Fibroblast of the aortic adventitia (primary cell): ENCODE measurements at places on chromosomes 3 and 15.
A peak's percentile ranks its signal among the peaks of the same experiment; 100 is the strongest.

DNA sequence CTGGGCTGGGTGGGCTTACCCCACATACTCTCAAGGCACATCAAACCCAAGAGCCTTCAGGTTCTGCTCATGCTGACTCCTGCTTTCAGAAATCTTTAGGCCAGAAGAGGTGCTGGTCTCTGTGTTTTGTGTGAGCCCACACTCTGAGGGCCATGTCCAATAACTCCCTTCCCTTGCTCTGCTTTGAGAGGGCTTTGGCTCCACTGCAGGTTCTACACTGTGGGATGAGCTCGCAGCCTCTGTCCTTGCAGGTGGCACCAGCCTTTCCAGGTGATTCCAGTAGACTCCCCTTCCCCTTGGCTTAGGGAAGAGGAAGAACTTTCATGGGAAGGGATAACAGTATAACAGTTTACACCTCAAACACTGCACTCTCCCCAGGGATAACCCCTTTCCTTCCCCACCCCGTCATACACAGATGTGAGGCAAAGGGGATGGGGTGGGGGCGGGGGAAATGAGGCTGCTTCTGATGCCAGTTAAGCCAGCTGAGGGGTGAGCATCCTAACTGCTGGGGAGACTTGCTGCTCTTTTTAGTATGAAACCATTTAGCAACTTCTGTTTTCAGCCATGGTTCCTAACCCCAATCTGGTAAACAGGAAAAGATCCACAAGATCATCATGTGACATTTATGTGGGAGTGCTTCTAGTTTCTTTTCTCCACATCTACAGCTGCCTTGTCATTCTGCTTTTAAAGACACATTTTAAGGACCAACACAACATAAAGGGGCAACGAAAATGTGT, 262.4 kb downstream of the SLC9A9 start:
- no peak for DNase-seq

DNA sequence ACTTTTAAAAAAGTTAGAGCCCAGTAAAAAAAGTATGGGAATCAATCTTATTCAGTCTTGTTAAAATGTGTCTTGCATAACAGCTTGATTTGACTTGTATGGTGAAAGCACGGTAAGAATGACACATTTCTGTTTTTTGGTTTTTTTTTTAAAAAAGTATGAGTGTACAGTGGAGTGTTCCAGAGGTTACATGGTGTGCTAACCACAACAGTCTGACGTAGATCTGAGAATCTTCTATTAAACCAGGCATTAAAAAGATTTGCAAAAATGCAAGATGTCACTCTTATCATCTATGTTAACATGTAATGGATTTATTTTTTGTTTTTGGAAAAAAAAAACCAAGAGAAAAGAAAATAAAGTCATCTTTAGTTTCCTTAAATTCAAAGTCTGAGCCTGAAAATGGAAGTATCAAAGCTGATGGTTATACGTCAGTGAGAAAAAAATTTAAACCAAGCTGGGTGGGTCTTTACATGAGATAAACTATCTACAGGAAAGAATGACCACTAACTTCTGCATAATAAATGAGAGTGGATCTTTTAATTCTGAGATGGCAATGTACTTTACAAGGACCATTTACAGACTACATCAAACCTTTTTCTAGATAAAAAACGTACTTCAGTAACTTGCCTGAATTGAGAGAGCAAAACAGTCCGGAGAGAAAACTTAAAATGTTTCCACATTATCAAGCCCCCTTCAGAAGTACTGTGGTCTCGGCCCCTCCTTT, 1.6 kb downstream of the GABPB1 start:
- peak; percentile 86 for DNase-seq

- no peak for DNase-seq
These were observed 34.7 kb downstream of the ADAMTS9 start for GRCh38 chr3:64653101-64653500.

GRCh38 chr3:38622336-38622735, 27.2 kb downstream of the SCN5A start:
- DNase-seq, result no peak

- no peak for DNase-seq
These were observed 186.6 kb downstream of the UBE2E2 start for GRCh38 chr3:23389686-23390085.

- peak; percentile 59 for DNase-seq
These were observed 97.4 kb downstream of the STAC start for GRCh38 chr3:36477655-36478054.

- peak; percentile 37 for DNase-seq
These were observed 16.9 kb downstream of the RFTN1 start for GRCh38 chr3:16496408-16497222.

GRCh38 chr3:154904328-154904727, 175.8 kb upstream of the MME start:
- DNase-seq, result peak; percentile 46

DNA sequence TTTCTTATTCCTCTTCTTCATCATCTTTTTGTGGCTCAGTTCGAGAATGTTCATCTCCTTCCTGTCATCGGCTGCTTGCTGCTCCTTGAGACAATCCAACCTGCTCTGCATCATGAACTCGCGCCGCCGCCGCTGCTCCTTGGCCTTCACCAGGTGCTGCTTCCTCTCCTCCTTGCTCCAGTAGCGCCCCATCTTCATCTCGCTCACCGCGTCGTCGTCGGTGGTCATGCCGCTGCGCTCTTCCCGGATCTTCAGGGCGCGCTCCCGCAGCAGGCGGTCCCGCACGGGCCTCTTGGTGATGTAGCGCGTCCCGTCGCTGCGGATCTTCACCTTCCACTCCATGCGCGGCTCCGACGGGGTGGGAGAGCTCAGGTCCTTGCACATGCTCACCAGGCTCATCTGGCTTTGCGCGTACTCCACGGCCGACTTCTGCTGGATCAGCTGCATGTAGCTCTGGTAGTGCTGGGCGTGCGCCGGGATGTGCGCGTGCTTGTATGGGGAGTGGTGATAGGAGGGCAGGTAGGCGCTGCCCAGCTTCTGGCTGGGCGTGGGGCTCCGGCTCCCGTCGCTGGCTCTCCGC, 241.2 kb downstream of the PDZRN3 start:
- DNase-seq, result no peak

GRCh38 chr3:128081846-128082245, 29.6 kb downstream of the SEC61A1 start:
- peak; percentile 39 for DNase-seq

DNA sequence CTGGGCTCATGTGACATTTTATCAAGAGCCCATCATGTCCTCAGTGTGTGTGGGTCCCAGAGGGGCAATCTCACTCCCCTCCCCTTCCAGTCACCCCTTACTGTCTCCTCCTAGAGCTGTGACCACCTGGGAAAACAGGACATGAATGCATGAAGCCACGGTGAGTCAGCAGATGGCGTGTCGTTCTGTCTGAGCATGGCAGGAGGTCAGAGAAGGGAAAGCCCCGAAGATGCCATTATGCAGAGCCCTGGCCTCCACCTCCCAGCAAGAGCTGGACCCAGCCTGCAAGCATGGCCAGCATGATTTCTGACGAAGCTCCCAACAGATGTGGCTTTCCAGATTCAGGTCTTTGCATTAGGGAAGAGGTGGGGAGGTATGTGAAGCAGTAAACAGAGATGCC, 118.5 kb downstream of the TLE3 start:
- DNase-seq, result no peak

- no peak for DNase-seq
These were observed 140.5 kb upstream of the SMAD3 start for GRCh38 chr15:66924889-66925288.

- DNase-seq, result no peak
These were observed 467 bp downstream of the DNAAF4 start for GRCh38 chr15:55507567-55507966.

- DNase-seq, result no peak
These were observed 549.6 kb downstream of the ZIC1 start for GRCh38 chr3:147958754-147959153.

DNA sequence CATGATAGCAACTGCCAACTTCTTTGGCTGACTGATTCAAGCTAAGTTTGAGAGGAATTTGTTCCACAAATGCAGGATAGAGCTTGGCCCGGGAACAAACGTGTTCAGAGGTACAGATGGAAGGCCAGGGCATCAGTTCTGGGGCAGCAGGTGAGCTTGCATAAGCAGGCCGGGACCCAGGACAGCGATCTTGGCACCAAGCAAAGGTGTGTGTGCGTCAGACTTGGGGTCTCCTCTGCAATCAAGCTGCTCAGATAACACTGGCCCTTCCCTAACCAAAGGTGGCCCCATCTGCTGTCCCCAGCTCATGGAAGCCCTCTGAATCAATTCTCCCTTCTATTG, 155.6 kb downstream of the MEGF11 start:
- DNase-seq, result no peak

DNA sequence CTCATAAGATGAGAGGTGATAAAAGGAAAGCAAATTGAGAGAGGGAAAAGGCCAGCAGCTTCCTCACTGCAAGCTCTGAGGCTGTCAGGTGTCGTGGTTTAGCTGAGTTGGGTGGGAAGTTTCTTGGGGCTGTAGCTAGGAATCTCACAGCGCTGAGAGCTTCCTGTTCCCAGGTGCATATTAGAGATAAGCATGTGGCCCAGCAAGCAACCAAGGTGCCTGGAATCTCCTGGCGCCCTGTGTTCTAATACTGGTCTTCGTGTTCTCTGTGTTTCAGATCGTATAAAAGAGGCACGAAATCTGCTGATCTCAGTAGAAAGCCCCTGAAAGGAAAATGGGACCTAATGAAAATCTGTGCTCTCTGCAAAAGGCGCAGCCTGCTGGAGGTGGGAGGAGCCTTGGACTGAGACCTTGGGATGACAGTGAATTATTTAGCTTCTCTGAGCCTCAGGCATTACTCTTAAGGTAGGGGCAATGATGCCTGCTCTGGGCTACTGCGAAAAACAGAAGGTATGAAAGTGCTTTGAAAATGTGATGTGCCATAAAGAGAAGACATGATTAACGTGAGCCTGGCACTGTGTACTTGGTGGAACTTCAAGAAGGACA, 499.9 kb downstream of the TBL1XR1 start:
- no peak for DNase-seq

DNA sequence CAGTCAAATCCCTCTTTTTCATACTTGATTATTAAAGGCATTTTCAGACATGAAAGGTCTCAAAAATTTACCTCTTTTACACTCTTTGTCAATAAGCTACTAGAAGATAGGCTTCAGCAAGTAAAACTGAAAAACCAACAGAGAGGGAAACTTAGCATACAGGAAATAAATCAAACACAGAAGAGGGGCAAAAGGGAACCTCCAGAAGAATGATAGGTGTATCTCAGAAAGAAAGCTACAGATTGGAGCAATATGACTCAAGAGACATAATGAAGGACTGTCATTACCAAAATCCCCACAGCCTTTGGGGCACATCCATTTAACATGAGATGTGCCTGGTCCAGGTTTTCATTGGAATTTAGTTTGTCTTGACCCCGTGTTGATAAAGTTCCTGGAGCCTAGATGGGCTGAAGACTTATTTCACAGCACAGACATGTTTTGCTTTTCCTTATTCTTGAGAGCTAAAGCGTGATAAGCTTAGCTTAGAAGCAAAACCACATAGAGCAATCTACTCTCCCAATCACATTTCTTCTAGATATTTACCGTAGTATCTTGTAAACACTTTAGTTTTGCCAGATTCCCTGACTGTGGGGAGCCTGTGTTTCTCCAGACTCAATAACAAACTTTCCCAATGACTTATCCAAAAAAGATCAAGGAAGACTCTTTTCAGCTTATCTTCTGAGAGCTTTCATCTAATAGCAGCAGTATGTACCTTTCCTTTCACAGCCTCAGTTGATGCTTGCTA, 11.7 kb downstream of the LRRFIP2 start:
- no peak for DNase-seq

DNA sequence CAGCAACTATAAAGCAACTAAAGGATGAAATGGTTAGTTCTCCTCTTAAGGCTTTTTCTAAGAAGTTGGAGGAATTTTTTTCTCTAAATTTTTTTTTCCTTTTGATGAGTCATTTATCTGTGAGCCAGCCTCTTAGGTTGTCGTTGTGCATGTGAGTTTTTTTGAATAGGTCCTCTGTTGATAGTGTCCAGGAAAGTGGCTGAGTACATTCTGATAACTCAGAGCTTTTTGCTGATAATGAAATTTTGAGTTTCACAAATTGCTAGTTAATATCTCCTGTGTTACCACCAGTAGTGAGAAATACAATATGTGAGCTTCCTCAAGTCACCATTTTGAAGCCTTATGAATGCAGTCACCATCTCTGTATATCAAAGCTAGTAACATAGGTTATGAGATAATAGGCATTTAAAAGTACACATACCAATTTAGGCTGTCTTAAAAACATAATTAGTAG, 7.1 kb upstream of the LXN start:
- DNase-seq, result peak; percentile 49

DNA sequence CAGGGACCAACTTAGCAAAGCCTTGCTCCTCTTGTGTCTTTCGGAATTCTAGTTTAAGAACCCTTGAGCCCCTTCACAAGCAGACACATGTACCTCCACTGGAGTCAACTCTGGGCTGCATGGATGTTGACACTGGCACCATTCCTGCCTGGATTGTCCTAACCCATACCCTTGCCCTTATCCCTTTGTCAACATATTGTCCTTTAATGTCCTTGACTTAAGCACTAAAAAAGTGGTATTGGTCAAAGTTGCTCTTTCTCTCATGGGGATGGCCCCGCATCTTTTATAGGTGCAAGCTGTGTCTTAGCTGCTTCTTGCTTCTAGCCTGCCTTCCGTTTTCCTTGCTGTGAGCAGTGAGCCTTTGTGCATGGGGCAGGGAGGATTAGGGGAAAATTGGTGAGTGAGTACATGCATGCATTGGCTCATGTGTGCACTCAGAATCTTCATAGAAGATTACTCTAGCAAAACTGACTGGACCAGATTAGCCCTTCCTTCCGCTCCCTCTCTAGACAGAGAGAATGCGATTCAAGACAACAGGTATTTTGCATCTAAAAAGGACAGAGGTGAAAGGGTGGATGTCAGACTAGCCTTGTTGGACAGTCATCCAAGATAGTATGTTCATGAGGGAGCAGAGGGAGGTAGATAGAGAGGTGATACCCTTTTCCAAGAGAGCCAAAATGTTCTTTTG, 42.4 kb downstream of the TGFBR2 start:
- DNase-seq, result no peak

GRCh38 chr15:48896869-48897814, 19.2 kb downstream of the EID1 start:
- DNase-seq, result peak; percentile 84

GRCh38 chr15:23647421-23648370, at the start of gene MAGEL2:
MAGEL2 (minus strand) TSS chr15:23647867; CDS start chr15:23647742, 125 bp downstream.
- no peak for DNase-seq

DNA sequence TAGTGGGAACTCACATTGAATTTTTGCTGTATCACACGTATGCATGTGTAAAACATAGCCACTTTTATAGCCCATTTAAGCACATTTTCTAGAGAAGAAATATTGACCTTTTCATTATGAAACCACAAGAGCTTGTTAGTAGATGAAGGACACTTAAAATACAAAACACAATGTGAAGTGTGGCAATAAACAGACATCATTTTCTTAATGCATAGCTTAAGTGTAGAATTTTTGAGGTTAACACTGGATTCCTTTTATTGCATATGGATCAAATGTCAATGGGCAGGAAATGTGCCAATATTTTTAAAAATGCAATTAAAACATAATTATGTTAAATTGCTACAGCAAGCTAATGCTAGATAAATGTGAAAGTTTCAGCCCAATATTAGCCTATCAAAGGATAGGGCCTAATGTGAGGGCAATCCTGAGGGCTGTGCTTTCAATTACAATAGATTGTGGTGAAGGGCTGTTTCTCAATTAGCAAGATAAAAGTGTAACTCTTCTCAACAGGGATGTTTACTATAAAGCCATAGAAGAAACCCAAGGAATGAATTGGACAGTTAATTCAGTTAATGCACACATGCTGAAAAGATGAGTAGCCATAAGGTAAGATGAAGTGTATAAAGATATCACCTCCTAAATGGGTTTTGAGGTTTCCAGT, 489.0 kb upstream of the CDIN1 start:
- no peak for DNase-seq
